ENCODE measurements at places on chromosomes 5 and 9.
A peak's percentile ranks its signal among the peaks of the same experiment; 100 is the strongest.

DNA sequence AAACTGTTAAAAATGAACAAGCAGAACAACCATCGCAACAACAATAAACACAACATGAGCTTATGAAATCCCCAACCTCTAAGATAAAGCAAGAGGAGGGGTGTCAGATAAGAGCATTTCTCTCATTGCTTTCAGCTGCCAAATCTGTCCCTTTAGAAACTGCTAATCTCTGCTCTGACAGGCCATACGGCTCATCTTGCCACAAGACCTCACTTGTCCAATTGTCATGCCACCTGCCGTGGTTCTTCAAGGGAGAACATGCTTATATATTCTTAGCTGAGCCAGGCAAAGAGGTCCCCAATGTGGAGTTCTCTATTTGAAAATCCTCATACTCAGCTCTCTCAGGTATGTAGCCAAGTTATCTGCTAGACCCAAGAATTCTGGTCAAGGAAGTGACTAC lies 405.0 kb upstream of the TNC start:
- DNase-seq: no peak

DNA sequence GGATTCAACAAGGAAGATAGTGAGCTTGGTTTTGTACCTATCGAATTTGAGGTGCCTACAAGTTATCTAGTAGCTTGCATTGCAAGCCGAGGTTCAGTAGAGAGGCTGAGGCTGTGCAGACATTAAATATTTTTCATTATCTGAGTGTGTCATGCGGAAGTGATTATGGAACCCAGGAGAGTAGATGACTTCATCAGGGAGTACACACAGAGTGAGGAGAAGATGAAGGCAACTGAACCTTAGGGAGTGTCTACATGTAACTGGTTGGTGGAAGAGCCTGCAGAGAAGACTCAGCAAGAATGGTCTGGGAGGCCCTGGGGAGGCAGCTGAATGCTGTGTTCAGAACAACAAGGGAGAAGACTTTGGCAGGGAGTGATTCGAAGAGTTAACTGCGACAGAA lies 393.9 kb downstream of the ARHGEF28 start:
- no peak for DNase-seq

GRCh38 chr9:132942541-132943182 lies 1.8 kb downstream of the TSC1 start:
- no peak for DNase-seq

- DNase-seq: peak; percentile 32
Measured at GRCh38 chr5:5480481-5481111, 58.1 kb downstream of the ICE1 start.

DNA sequence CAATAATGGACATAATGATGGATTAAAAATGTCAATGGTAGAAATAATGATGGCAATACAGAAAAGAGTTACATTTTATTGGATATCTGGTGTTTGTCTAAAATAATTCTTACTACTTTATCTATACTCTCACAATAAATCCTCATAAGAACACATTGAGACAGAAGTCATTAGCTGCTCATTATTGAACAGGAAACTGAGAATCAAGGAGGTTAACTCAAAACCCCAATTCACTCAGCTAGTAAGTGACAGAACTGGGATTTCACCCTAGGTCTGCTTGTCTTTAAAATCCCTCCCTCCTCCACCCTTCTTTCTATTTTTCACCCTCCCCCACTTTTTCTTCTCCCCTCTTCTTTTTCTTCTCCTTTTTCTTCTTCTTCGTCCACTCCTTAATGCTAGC lies 285.8 kb upstream of the TNC start:
- DNase-seq: no peak

GRCh38 chr9:131252120-131252519 lies 24.2 kb downstream of the FAM78A start:
- DNase-seq: no peak

DNA sequence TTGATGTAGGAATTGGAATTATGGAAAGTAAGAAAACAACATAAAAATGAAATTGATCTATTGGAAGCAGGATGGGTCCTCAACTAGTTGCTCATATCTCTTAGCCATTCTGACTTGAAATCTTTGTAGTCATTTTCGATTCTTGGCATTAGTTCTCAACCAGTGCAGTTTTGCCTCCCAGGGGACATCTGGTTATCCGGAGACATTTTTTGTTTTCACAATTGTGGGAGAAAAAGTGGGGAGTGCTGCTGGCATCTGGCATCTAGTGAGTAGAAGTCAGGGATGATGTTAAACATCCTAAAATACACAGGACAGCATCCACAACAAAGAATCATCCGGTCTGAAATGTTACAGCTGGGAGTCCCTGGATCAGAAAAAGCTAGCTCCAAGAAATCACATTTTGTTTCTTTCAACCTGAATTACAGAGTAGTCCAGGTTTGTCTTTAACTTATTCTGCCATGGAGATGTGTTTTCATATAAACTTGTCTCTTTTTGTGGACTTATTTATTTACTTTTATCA lies 74.9 kb downstream of the FBXL7 start:
- no peak for DNase-seq

DNA sequence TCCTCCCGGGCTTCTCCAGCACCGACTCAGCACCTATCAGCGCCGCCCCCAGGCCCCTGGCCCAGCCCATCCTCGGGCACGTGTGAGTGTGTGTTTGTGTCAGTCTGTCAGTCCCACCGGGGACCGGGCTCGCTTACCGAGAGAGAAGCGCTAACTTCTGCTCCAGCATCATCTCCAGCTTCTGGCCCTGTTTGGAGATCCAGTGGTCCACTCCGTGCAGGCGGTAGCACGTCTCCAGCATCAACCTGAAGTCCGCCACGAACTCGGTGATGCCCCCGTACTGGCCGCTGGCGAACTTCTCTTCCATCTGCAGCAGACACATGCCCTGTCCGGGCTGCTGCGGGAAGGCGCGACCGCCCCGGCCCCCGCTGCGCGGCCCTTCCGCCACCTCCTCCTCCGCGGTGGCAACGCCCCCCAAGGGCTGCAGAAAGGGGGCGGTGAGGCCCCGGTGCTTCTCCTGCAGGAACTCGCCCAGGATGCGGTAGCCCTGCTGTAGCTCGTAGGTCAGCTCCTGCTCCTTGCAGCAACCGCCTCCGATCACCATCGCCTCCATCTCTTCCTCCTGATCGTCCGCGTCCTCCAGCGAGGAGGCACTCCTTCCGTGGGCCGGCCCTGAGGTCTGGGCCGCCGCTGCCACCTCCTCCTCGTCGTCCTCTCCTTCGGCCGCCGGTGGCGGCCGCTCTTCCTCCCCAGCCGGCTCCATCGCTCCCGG lies 8.2 kb downstream of the RANBP6 start:
- peak; percentile 91 for DNase-seq

DNA sequence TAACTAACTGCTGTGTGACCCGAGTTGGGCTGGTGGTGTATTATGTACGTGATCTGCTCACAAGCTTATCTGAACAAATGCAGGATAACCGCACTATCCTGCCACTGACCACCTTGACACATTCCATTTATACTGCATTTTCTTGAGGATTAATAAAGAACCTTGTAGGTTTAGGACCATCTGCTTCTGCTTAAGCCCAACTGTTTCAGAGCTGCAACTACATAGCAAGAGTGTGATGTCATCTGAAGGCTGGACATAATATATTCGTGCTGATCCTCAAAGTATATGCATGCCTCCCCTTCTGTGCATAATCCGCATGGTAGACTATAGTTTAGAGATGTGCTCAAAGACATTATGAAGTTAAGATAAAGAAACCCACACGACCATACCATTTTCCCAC lies 435.9 kb downstream of the BNC2 start:
- DNase-seq: no peak

GRCh38 chr5:37882636-37883035 lies 42.8 kb upstream of the GDNF start:
- no peak for DNase-seq

- DNase-seq: no peak
Measured at GRCh38 chr5:61587125-61587524, 255.1 kb downstream of the ZSWIM6 start.

Data from CD4-positive, CD25-positive, alpha-beta regulatory T cell (primary cell).